CD8-positive, alpha-beta memory T cell (primary cell): ENCODE measurements at places on chromosomes 7 and 10. TPM values are rescaled to one million over a fixed set of nuclear protein-coding genes. Genes with fewer than 3 reads are reported as not detected.

WIPF3 gene
- total RNA-seq, result not detected

- DNase-seq, result no peak
These were observed 405.9 kb downstream of the ADRA2A start for GRCh38 chr10:111482621-111483216.

- DNase-seq, result no peak
These were observed 16.4 kb upstream of the PTPRN2 start for GRCh38 chr7:158603773-158604755.

- DNase-seq, result no peak
These were observed 597.8 kb upstream of the MGMT start for GRCh38 chr10:128869101-128869749.

- DNase-seq, result no peak
These were observed 6.6 kb downstream of the GDF10 start for GRCh38 chr10:47306387-47307210.

DNA sequence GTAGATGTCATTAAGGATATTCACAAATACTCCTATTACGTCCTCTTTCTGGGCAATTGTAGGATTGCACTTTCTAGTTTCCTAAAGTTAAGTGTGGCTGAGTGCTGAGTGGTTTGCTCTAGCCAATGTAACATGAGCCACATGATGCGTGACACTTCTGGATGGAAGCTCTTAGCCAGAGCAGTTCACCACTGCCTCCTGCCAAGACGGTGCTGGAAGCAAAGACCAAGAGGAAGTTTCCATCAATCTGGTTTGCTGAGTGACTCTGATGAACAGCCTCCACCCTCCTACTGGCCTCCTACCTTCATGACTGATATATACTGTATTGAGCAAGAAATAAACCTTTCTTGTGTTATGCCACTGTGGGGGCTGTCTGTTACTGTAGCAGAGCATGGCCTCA, 318.1 kb downstream of the KCNMA1 start:
- no peak for DNase-seq

GRCh38 chr7:111071556-111071955, 19.4 kb upstream of the LRRN3 start:
- DNase-seq, result no peak
